ENCODE measurements at places on chromosomes 6 and 20. TPM values are rescaled to one million over a fixed set of nuclear protein-coding genes. Genes with fewer than 3 reads are reported as not detected.

DNA sequence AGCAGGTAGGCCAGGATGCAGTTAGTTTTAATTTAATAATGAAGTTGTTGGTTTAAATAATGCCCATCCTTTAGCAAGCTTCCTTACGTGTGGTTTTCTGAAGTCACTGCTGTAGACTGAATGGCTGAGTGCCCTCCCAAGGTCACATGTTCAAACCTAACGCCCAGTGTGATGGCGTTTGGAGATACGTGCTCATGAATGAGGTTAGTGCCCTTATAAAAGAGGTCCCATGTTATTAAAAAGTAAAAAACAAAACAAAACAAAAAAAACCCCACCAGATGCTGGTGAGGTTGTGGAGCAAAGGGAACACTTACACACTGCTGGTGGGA lies 16.3 kb downstream of the LRP11 start:
- DNase-seq = no peak

DNA sequence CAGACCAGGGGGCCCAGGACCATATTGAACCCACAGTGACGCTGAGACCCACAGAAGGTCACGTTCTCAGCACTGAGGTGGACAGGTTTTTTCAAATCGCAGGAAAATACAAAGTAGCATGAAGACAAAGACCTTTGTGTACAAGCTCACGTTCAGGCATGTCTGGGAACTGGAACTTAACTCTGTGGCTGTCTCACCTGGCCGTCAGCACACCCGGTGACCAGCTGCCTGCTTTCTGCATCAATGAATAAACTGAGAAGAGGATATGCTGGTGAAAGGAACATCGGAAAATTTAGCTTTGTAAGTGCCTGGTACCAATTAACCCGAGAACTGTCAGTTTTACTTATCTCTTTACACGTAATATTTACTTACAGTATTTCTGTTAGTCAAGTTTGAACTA lies 36.5 kb downstream of the WDR27 start:
- no peak for DNase-seq

GRCh38 chr20:41224281-41224680 lies 86.9 kb downstream of the PLCG1 start:
- peak; percentile 62 for DNase-seq

DNA sequence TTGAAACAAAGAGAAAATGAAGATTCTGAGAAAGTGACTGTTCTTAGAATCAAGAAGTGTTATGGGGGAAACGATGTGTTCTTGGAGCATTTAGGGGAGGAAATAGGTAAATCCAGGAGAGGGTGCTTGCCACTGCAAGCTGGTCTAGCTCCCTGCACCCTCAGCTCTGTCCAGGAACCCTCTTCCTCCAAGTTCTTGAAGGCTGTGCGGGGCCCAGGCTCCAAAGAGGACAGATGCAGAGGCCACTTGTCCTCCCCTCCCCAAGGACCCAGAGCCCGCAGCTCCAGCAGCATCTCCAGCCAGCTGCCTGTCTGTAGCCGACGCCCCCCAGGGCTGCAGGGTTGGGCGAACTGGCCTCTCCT lies 87.9 kb downstream of the CDC5L start:
- DNase-seq = no peak

- no peak for DNase-seq
Observed at GRCh38 chr20:3210346-3210745, 1.0 kb downstream of the ITPA start.

GPX6 gene
- not detected for total RNA-seq

DNA sequence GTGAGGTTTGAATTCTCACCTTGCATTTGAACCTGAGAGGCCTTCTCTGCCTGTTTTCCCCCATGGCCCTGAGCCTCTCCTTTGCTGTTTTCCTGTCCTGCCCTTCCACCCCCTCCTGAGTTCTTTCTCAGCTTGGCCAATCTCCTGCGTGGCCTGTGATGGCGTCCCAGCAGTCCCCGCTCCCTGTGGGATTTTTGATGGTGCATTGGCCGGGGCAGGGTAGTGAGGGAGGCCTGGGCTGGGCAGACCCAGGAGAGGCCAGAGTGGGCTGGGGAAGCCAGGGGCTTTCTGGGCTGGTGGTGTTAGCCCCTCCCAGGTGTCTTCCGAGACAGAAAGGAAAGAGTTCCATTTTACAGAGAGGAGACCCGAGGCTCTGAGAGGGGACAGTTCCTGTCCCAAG lies 6.3 kb downstream of the CEBPB start:
- no peak for DNase-seq

DNA sequence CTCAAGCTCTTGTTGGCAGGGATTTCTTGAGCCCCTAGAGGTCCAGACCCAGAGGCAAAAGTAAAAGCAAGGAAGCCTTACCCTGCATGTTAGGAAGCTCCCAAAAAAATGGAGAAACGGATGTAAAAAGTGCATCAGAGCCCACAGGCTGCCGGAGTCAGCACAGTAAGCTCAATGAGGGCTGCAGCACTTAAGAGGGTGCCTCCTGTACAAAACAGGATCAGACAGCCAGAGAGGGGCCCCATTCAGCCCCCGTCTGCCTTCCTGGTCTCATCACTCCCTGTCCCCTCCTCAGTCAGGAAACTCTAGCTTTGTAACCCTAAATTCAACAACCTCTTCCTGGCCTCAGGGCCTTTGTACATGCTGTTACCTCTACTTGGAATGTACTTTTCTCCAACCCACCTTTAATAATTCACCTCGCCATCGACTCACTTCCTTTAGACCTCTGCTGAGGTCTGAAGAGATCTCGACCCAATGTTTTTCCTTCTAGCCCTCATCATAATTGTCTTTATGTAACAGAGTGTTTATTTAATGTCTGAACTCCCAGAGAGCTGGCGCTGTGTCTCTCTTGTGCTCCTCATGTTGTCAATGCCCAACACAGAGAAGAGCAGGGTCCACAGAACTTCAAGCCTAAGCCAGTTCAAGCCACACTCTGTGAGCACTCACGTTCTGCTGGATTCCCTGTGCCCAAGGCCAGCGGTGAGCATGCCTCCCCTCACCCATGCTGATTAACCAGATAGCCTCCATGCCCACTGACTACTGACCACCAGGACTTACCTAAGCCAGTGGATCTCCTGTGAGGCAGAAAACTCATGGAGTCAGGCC lies 2.8 kb upstream of the PLCG1 start:
- no peak for DNase-seq

- no peak for DNase-seq
Observed at GRCh38 chr20:57555457-57556184, 5.3 kb upstream of the PCK1 start.

FOXC1 gene
- 0.49 TPM for total RNA-seq

DNA sequence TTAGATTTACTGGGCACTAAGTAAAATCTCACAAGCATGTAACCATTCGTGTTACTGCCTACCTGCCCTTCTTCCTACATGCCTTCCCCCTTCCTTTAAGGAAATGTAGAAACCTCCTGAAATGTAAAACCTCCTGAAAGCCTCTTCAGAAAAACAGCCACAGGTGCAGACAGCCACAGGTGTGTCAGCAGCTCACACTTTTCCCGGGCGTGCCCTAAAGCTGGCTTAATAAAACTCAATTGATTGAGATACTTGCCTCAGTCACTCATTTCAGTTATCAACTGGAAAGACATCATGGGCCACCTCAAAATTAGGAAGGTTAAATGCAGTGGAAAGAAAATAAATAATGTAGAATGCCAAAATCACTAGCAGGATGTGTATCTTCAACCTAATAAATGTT lies 23.1 kb upstream of the PBOV1 start:
- DNase-seq = no peak

DNA sequence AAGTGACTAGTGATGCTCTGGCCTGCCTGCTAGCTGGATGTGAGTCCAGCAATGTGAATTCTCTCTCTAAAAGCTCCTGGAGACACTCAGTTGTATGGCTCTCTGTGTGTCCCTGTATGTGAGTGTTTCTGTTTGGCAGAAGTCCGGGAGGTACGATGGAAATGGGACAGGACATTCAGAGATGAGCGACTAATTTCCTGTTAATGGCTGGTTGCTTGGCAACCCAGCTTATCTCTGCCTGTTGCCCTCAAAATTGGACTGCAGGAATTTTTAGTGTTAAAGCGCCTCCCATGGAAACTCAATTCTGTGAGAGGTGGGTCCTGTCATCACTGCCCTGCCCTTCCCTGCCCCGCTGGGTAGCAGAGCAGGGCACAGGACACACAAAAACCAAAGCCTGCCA lies 136.8 kb upstream of the LRFN2 start:
- peak; percentile 32 for DNase-seq

GRCh38 chr20:57627339-57627738 lies 7.1 kb upstream of the ZBP1 start:
- DNase-seq = no peak

- DNase-seq = no peak
Observed at GRCh38 chr6:42249279-42249678, 31.6 kb upstream of the MRPS10 start.

- DNase-seq = no peak
Observed at GRCh38 chr6:143401068-143401446, 49.4 kb downstream of the ADAT2 start.

DNA sequence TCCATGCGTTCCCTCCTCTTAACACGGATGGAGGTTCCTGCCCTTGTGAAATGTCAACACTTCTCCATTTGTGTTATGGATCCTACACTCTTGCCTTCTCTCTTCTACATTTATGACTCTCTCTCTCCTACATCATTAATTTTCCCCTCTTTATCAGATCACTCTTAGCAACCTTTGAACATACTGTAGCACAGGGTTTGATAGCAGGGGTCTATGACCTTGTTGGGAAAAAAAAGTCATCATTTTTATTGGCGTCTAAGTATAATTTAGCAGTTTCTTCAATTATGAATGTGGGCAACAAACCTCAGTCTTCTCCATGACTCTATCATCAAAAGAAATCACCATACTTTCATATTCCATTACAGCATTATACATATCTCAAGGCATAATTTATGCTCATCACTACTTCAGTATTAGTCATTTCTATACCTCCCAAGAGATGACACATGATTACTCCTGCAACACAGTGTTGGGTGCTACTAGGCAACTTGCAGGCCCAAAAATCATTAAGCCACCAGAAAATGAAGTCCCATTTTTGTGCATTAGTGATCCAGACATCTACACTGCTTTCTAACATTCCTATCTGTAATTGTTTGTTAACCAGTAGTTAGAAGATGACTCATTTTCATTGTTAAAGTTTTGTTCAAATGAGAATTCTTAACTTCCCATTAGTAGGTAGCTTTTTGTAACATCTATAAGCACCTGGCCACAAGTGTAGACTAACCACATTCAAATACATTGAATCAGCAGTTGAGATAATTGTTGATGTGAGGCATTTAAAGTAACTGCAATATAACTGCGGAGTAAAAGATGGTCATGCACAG lies 9.5 kb downstream of the CYP39A1 start:
- DNase-seq = no peak

C4A gene
- total RNA-seq = 4.6 TPM

GRCh38 chr20:47412083-47412482 lies 55.6 kb upstream of the ZMYND8 start:
- DNase-seq = no peak

EPPIN gene
- total RNA-seq = not detected

GRCh38 chr6:13952101-13952500 lies 27.3 kb downstream of the RNF182 start:
- DNase-seq = no peak

PPP1R14C gene
- 4.6 TPM for total RNA-seq

DNA sequence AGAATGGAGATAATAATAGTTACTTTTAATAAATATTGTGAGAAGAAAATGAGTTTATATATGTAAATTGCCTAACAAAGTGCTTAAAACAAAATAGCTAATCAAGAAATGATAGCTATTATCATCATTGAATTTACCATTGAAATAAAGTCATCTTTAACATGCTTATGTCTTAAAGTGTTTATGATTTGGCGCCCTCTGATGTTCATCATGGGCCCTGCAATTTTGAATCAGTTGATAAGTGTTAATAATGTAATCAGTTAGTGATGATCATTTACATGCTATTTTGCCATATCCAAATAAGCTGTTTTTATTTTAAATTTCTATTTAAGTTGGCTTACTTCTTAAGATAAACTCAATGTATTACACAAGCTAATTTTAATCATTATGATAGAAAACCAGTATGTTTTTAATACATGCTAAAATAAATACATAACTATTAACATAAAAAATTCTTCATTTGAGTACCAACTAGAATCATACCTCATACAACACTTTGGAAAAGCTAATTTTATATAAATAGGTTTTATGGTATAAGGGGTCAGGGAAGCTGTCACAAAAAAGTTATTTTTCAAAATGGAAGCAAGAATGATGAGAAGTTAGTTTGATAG lies 39.2 kb upstream of the TPD52L1 start:
- DNase-seq = peak; percentile 78

- peak; percentile 39 for DNase-seq
Observed at GRCh38 chr6:27250277-27251111, 3.0 kb downstream of the PRSS16 start.

DNA sequence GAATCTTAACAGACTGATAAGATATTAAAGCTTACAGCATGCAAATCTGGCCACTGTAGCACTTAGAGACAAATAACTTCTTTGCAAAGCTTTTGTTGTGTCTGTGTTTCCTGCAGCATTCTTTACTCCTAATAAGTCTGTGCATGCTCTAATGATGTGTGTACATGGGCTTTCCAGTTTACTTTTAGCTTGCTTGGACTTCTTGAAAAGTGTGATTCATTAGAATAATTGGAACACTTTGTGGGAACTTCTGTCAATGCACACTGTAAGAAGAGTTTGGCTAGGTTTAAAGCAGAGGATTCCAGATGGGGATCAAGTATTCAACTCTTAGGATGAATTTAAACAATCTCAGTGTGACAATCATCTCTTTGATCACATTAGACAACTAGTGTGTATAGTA lies 22.1 kb upstream of the TINAG start:
- DNase-seq = no peak

All from A673 (cell line).